CD8-positive, alpha-beta T cell (primary cell): ENCODE measurements at places on chromosomes 2 and 18.

DNA sequence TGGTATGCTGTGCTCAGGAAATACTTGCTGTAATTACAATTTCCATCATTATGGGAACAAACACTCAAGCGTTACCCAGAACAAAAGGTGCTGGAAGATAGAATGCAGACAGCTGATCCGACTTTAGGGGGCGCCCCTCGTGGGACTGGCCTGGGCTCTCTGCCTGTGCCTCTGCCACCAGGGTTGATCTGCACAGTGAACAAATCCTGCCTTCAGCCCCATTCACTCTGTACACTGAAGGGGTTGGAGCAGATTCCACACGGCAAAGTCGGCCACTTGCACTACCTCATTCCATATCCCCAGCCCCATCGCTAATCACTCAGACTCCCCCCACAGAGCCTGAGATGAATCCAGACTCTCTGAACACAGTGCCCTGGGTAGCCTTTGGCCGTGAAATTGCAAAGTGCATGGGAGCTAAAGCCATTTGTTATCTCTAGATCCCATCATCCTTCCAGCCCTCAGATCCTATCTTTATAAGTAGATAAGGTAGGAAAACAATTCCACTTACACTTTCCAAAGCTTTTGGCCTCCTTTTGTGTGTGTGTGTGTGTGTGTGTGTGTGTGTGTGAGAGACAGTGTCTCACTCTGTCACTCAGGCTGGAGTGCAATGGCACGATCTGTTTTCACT lies 69.3 kb downstream of the INPP5D start:
- DNase-seq = no peak

- no peak for DNase-seq
Measured at GRCh38 chr2:168667156-168667555, 135.3 kb upstream of the NOSTRIN start.

- DNase-seq = no peak
Measured at GRCh38 chr2:168211664-168212163, 35.7 kb downstream of the STK39 start.

- no peak for DNase-seq
Measured at GRCh38 chr2:53969285-53969967, 1.4 kb downstream of the PSME4 start.

GRCh38 chr2:37168217-37168981 lies 11.6 kb upstream of the EIF2AK2 start:
- DNase-seq = no peak

GRCh38 chr2:107553539-107553938 lies 273.2 kb upstream of the RGPD4 start:
- no peak for DNase-seq

GRCh38 chr18:29146068-29146467 lies 969.1 kb upstream of the CDH2 start:
- no peak for DNase-seq

GRCh38 chr2:207724113-207724512 lies 12.7 kb downstream of the CCNYL1 start:
- DNase-seq = no peak
